ENCODE measurements at places on chromosomes 3 and 15.

DNA sequence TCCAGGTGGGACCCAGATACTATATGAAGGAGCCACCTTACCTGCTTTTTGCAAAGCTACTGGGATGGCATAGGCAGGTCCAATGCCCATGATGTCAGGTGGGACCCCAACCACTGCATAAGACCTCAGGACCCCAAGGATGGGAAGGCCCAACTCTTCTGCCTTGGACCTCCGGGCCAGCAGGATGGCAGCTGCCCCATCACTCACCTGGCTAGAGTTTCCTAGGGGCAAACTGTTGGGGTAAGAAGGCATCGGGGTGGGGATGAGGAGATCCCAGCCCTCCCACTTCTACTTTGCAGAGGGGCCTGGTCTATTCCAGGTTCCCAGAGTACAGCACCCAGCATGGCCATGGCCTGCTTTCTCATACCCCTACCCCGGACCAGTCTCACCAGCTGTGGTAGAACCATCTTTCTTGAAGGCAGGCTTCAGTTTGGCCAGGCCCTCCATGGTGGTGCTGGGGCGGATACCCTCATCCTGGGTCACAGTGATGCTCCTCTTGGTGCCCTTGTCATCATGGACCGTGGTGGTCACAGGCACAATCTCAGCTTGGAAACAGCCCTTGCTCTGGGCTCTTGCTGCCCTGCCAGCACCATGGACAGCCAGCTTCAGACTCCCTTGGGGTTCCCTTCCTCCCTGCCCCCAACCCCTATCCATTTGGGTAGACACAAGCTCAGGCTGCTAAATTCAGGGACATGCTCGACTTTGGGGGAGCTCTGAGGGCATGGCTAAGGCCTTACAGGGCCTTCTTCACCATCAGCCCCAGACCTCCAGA lies 10.6 kb downstream of the ACAA1 start:
- DNase-seq, result no peak

DNA sequence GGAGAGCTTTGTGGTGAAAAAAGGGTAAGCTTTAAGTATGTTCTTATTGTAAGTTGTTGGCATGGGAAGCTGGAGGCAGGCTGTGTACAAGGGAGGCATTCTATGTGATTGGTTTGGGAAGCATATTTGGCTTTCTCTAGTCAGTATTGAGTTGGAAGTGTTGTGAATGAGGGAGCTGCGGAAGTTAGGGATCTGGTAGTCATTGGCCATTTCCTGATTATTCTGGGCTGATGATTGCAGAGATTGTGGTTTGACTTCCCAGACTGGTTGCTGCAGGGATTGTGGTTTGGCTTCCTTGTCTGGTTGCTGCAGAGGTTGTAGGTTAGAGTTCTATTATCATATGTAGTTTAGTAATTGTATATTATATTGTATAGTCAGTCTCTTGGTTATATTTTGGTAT lies 21.0 kb downstream of the STXBP5L start:
- DNase-seq, result no peak

- no peak for DNase-seq
Observed at GRCh38 chr3:29559741-29560465, 279.0 kb downstream of the RBMS3 start.

DNA sequence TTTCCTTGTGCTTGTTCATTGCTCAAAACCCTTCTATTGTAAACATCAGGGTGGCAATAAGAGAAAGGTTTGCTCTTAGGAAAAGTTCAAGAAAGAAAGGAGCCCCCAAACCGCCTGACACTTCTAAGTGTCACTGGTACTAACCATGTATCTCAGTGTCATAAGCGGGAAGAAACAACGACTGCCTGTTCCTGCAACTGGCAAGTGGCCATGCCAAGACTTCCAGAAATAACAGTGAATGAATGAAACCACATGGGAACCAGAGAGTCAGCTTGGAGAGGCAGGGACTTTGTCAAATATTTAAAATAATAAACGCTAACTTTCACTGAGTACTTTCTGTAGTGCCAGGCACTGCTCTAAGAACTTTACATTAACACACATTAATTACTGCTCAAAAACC lies 1.1 kb downstream of the PLSCR2 start:
- DNase-seq, result no peak

DNA sequence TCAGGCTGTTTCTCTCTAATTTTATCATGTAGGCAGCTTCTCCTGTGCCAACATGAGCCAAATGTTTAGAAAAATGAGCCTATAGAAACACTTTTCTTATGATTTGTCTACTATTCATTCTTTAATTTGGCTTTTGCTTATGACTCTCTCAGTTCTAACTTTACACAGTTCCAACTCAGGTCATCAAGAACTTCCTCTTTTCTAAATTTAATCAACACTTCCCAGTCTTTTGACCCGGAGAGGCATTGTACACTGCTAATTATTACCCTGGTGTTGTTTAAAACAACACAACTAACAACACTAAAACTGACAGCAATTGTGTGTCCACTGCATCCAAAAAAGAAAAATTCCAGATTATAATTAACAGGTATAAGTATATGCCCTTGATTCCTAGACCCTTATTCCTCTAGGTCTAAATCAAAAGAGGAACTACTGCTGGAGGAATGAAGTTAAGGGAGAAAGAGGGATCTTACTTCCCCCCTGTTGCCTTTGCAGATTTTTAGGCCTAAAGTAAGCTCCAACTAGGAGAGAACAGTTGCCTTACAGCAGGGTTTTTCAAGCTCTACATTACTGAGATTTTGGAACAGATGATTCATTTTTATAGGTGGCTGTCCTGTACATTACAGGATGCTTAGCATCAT lies 332.2 kb upstream of the GOLIM4 start:
- DNase-seq, result no peak

DNA sequence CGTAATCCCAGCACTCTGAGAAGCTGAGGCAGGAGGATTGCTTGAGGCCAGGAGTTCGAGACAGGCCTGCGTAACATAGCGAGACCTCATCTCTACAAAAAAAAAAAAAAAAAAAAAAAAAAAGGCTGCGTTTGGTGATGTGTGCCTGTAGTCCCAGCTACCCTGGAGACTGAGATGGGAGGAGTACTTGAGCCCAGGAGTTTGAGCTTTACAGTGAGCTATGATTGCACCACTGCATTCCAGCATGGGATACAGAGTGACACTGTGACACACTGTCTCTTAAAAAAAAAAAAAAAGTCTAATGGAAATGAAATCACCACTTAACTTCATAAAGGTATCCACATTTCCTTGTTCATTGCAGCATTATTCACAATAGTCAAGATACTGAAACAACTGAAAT lies 65.5 kb downstream of the THBS1 start:
- DNase-seq, result no peak

DNA sequence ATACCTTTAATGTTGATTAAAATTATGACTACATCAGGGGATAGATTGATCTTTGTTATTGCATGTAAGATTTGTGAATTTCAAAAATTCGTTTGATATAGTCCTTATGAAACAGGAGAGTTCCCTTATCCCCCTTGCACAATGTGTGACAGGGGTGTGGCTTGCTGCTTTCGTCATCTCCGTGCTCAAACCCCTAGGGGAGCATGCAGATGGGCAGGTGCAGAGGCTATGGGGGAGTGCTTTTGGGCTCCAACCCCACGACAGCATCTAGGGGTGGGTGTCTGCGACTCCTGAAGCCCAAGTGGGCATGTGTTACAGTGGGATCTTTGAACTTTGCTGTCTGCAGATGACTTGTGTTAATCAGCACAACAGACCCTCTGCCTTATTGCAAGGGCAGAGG lies 360.1 kb upstream of the GOLIM4 start:
- no peak for DNase-seq

- no peak for DNase-seq
Observed at GRCh38 chr3:119034256-119035013, at the start of gene IGSF11. Gene IGSF11 (minus strand): TSS chr3:119034846. CDS start chr3:119034582, 264 bp downstream.

GRCh38 chr3:9185701-9186100 lies 63.7 kb downstream of the SRGAP3 start:
- DNase-seq, result no peak

DNA sequence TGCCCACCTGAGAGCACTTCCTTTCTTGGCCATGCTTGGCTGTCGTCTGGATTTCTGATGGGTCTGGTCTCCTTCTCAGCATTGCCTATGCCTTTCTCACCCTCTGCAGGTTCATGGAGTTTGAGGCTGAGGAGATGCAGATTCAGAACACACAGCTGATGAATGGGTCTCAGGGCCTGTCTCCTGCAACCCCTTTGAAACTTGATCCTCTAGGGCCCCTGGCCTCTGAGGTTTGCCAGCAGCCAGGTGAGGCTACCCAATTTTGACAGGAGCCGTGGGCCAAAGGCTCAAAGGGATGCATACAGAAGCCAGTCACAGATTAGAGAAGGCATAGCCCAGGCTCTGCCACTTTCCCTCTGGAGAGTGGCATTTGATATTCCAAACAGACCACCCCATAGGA lies 10.5 kb downstream of the NUTM1 start:
- no peak for DNase-seq

GRCh38 chr3:193872265-193872753 lies 263.6 kb upstream of the HES1 start:
- DNase-seq, result peak; percentile 72

GRCh38 chr3:45566951-45567411 lies 27.6 kb upstream of the LIMD1 start:
- no peak for DNase-seq

DNA sequence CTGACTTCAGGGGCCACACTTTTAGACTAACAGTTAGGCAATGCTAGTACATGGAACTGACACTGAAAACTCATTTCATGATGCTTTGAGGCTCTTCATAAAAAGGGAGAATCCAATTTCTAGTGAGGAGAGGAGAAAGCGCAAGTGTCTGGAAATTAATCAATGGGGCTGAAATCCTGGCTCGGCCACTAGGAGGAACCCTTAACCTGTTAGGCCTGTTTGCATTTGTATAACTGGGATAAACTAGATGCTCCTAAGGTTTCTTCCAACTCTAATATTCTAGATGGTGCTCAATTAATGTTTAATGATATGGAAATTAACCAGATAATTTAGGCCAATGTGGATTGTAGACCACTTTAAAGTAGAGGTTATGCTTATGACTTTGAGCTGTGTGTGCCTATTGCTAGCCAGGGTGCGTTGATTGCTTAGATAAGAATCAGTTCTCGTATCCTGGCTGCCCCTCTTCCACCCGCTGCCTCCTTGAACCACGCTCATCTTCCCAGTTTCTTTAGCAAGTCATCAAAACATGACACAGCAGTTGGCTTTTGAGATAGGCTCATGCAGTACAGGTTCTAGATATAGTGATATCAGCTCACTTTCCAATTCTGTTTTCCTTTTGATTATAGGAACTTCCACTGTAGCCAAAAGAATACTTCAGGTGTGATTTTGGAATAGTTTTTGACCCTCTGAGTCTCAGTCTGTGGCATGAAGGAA lies 16.8 kb upstream of the CRBN start:
- no peak for DNase-seq

DNA sequence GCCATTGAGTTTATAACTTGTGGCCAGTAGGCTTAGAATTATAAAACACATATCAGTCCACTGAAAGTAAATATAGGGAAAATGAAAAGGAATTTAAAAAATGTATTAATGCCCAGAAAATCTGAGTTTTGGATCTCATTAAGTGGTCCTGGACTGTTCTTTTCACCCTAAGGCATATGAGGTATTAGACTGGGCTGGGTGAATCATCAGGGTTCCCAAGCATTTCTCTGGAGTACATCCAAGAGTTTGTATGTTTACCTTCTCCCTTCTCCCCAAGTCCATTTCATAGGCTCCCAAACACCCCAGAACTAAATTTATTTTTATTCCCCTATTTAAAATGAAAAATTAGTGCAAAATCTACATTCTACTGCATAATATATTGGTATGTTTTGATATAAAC lies 31.9 kb upstream of the SPTSSB start:
- no peak for DNase-seq

DNA sequence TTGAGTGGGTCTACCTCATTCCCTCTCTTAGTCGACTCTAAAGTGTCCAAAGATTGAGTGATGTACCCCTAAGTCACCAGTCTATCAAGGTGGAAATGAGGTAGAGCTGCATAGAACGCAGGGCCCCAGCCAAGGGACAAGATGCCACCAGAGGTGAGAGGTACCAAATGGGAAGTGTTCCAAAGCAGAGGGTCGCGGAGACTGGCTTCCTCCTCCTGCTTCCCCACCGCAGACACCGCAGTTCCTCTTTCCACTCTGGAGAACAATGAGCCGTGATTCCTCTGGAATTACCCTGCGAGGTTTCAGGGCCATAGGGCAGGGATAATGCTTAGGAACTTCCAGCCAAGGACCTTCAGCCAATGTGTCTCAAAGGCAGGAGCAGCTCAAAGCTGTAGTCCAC lies 55.8 kb downstream of the DAPK2 start:
- no peak for DNase-seq

DNA sequence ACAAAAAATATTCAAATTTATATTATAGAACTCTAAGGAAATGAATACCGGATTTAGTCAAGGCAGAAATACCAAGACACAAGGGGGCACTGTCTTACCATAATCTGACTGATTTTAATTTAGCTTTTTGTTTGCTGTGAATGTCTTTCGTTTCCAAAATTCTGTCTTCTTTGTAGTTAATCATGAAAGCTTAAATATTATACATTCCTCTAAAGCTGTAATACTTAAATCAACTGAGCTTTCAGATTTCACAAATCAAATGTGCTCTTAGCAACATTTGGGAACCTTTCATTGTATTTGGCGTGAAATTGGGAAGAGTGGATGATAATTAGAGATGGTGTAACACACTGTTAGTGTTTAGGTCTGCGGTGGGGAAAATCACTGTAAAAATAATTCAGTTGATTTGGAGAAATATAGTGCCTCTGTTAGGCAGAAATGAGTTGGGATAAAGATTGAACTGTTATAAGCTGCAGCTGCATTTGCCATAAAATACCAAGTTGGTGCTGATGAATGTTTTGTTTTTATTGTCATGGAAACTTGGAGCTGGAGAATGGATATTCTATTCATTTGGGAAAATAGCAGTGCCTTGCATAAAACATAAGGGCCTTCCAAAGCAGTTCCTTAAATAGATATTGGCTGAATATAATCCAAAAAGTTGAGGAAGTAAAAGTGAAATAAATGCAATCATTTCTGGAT lies 228.2 kb downstream of the TCF12 start:
- no peak for DNase-seq

DNA sequence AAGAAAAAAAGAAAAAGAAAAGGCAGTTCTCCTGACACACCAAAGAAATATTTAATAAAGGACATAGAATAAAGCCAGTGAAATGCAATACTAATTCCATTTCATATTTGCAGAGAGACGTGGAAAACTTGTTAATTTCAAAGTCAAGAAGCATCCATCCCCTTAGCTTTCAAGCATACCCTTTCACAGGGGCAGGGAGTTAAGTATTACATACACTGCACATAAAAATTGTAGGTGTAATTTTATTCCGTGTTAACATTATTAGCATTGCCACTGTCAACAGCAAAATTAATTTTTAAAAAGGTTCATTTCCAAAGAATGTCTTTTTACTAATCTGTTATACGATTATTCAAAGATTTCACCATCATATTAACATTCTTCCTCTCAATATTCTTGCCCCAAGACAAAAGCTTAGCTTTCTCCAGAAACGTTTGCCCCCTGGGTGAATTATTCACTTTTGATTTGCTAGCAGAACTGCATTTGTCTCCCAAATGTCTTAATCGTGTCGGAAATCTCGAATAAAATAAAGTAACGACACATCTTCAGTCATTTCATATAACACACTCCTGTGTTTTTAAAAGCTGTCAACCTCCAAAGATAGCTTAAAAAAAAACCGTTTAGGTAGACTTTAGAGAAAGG lies 517.9 kb downstream of the MECOM start:
- no peak for DNase-seq

GRCh38 chr15:52281085-52282035 lies 14.2 kb downstream of the MYO5C start:
- no peak for DNase-seq

- no peak for DNase-seq
Observed at GRCh38 chr15:87752250-87752951, 504.1 kb downstream of the NTRK3 start.

- no peak for DNase-seq
Observed at GRCh38 chr3:40557575-40558161, 32.9 kb downstream of the ZNF621 start.

- DNase-seq, result no peak
Observed at GRCh38 chr3:42501681-42502428, 588 bp upstream of the VIPR1 start.
